ENCODE measurements at places on chromosomes 1 and 21.

DNA sequence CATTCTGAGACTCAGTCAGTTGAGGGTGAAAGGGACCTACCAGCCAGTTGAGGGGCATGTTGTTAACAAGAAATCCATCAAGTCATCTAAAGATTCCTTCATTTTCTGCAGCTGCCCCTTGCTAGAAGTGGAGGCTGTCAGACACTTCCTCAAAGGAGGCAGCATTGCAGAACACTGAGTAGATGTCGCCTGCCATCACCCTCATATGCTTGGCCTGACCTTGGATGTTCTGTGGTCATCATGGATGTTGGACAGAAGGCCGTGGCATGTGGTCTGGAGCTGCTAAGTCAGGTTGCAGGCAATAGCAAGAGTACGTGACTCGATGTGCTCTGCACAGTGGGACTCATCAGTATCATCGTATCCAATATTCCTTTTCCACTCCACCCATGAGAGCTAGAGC, 70.6 kb downstream of the GATAD2B start:
- DNase-seq = no peak

DNA sequence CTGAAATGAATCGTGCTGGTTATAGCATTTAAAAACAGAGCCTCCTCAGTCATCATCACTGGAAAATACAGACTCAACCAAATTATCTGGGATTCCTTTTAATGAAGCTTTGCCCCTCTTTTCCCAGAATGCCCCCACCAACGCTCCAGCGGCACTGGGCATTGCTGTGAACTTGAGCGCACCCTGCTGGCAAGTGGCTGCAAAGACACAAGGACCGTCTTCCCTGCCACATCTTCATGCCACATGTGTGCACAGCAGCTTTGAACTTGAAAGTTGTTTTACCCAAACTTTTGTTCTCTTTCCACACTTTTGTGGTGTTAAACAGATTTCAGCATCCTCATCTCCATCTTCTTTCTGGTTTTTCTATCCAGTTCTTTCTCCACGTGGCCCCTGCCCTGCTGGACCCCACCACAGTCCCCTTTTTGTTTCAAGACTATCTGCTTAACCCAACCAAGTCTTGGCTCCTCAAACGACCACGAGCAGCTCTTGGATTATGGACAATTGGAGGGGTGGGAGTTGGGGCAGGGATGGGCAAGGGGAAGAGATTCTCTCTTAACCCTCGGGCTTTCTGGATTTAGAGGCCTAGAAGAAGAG, 12.8 kb upstream of the LMX1A start:
- peak; percentile 88 for DNase-seq

GRCh38 chr1:234486858-234487840, 8.2 kb upstream of the TARBP1 start:
- no peak for DNase-seq

DNA sequence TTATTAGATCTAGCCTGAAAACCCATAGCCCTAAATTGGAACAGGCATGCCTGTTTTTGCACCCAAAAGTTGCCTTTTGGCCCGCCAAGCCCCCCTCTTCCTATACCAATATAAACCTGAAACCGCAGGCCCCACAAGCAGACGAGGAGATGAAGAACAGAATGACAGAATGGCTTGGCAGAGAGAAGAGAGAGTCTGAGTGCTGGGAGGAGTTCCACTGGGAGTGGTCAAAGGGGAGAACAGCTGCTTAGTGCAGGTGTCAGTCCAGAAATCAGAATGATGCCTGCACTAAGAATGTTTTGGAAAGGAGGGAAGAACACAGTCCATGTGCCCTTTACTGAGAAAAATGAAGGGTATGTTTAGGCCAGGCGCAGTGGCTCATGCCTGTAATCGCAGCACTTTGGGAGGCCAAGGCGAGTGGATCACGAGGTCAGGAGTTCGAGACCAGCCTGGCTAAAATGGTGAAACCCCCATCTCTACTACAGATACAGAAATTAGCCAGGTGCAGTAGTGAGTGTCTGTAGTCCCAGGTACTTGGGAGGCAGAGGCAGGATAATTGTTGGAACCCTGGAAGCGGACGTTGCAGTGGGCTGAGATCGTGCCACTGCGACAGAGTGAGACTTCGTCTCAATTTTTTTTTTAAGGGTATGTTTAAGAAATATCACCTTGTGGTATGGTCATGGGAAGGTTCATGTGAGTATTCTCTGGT, 9.4 kb downstream of the DYRK1A start:
- no peak for DNase-seq

DNA sequence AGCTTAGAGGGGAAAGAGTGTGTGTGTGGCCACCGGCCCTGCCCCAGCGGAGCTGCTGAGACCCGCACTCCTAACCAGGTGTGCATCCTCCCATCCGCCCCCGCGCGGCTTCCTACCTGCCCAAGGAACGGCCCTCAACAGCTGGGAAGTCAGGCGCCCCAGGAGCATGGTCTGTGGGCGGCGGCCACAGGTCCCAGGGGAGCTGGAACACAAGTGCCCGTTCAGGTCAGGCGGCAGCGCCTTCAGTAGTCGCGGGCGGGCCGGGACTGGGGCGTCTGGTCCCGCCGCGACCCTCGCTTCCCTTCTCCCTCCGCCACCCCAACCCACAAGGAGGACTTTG, 448 bp downstream of the AURKAIP1 start:
- DNase-seq = no peak

- no peak for DNase-seq
Measured at GRCh38 chr1:7992885-7993284, 31.4 kb downstream of the PARK7 start.

- no peak for DNase-seq
Measured at GRCh38 chr1:114609026-114609425, 27.6 kb upstream of the BCAS2 start.

GRCh38 chr1:222818171-222818570, 3.3 kb downstream of the DISP1 start:
- no peak for DNase-seq

DNA sequence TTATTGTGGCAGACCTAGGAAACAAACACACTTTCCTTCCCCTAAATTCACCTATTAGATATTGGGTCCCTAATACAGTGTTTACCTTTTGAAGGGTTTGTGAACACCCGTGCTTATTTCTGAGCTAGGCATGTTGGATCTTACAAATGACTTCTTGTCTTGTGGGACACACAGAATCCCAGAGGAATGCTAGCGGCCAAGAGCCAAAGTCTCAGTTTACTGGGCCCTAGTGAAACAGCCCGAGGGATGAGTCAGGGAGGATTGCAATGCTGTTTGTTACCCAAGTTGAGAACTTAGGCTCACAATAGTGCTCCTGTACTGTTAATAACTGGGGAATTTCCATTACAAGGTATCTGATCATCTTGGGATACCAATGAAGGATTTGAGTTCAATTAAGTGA, 100.1 kb upstream of the AKT3 start:
- DNase-seq = no peak
